Activated naive CD4-positive, alpha-beta T cell (primary cell): ENCODE measurements at places on chromosomes 7 and 10.

- no peak for DNase-seq
Measured at GRCh38 chr10:1532636-1533035, 204.7 kb downstream of the ADARB2 start.

DNA sequence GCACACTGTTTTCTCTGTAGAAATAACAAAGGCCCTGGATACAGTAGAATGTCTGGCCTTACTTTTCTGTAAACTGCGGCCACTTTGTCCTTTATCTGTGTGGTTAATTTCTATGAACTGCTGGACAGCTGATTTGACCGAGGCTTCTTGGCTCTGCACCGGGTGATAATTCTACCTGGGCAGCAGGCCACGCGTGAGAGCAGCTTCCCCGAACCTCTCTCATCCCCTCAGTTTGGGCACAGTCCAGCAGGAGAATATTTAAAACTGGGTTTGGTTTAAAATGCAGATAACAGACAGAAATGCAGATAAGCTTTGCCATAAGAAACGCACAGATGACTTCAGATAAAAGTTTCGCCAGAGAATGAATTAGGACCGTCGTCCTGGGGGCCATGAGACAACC lies 81.0 kb downstream of the CELF2 start:
- no peak for DNase-seq

- no peak for DNase-seq
Measured at GRCh38 chr10:60291344-60291930, 98.2 kb downstream of the ANK3 start.

- DNase-seq = no peak
Measured at GRCh38 chr7:36965625-36966024, 241.3 kb upstream of the AOAH start.

DNA sequence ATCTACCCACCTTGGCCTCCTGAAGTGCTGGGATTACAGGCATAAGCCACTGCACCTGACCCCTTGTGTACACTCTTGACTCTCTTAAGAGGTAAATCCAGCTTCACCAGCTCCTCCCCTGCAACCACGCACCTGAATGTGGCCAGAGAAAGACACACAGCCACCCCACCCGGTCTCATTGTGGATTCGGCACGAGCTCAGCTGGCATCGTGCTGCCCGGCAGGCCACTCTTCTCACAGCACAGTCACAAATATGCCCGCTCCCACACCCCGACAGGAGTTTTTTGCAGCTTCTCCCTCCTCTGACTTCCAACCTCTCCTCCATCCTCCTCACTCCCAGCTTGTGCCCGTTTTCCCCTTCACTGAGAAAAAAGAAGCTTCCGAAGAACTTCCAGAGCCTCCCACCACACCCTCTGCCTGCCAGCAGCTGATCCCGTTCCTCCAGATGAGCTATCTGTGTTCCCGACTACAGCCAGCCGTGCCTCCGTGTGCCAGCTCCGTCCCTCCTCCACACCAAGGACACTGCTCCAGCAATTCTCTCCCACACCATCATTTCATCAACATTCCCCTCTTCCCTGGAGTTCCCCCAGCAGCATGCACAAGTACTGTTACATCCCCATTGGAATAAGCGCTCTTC lies 8.0 kb upstream of the SMARCD3 start:
- DNase-seq = no peak

DNA sequence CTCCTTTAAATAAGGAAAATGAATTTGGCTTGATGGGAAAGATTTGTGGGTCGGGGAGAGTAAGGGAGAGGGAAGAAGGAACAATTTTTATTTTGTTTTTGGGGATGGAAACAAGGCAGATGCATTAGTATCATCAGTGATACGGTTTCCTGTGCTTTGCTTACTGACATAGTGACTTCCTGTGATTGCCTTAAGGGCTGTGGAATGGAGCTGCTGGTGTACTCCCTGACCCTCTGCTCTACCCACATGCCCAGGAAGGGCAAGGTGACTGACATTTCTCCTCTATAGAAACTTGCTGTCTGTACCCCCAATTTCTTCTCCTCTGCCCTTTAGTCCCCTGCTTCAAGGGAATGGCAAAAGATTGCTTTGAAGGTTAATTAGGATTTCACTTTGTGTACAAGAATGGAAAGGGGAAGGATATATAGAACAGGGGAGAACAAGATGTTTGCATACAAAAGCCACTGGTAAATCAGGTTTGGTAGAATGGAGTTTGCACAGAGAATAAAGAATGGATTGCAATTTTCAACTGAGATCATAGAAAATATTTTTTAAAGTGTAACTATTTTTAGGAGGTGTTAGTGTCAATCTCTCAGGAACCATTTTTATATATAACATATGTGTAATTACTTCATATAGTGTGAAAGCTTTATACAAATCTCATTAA lies 129.0 kb upstream of the AGR3 start:
- DNase-seq = no peak

DNA sequence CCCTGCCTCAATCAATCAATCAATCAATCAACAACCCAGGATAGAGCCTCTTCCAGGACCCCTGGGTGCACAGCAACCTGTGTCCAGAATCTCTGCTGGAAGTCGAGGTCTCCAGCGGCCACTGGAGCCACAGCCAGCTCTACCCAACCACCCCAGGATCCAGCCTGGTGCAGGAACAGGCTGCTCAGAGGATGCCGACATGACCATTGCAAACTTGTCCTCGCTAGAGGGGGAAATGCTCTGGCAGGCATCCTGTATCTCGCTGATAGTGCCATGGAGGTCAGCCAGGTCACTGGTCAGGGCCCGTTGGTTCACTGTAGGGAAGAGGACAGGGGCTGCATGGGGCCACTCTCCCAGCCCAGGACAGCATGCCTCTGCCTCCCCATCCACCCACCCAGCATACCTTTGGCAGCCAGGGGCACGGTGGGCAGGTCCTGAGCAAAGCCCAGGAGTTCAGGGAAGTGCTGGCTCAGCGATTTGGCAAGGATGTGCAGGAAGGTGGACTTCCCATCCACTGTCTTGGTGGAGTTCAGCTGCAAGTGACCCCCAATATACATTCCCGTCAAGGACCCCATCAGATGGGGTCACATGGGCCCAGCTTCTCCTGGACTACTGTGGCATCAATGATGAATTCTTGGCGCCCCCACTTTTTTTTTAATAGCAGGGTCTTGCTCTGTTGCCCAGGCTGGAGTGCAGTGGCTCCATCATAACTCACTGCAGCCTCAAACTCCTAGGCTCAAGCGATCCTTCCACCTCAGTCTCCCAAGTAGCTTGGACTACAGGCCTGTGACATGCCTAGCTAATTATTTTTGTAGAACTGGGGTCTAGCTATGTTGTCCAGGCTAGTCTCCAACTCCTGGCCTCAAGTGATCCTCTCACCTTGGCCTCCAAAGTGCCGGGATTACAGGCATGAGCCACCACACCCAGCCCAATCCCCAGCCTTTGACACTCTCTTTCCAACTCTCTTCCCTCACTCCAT lies 49.4 kb downstream of the GRID2IP start:
- no peak for DNase-seq

DNA sequence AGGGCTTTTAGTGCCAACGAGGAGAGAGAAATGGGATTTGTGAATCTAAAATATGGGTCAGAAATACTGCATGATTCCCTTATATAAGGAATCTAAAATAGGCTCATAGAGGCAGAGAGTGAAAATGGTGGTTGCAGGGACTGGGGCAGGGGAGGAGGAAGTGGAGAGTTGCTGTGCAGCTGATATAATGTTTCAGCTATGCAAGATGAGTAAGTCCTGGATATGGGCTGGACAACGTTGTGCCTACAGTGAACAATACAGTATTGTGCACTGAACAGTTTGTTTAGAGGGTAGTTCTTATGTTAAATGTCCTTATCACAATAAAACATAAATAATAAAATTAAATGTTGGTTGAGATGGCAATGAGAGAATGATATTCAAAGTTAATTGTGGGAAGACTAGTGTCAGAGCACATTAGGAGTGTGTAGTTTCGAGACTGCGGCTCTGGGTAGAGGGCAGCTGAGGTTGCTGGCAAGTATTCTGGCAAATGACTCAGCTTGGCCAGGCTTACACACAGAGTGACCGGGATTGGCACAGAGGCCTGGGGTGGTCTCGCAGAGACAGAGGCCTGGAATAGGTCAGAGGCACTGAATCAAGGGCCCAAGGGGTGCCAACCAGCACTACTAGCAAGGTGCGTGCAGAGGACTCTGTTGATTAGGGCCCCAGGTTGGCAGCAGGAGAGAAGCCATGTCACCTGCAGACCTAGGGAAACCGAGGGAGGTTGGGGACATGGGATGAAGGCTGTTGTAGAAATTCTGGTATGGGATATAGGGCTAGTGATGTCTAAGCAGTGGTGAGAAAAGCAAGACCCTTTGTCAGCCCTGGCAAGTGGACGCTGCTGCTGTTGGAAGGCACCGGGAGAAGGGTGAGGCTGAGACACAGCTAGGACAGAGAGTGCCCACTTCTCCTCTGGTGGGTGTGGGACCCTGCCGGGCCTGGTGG lies 2.8 kb upstream of the DEPP1 start:
- DNase-seq = no peak

GRCh38 chr7:66055321-66055956 lies 20.2 kb upstream of the ASL start:
- DNase-seq = no peak

GRCh38 chr7:45224832-45225231 lies 67.2 kb downstream of the RAMP3 start:
- DNase-seq = no peak
